ENCODE measurements at places on chromosomes 2 and 18. TPM values are rescaled to one million over a fixed set of nuclear protein-coding genes. Genes with fewer than 3 reads are reported as not detected.

COX5B gene
- total RNA-seq: 175 TPM

SERPINB10 gene
- 2.8 TPM for total RNA-seq

MAL gene
- 92.6 TPM for total RNA-seq

SERPINB7 gene
- not detected for total RNA-seq

NT5DC4 gene
- total RNA-seq: not detected

HNRNPA3 gene
- 148 TPM for total RNA-seq

ALPI gene
- not detected for total RNA-seq

ABCG8 gene
- total RNA-seq: not detected

EVA1A gene
- total RNA-seq: 0.56 TPM

DNA sequence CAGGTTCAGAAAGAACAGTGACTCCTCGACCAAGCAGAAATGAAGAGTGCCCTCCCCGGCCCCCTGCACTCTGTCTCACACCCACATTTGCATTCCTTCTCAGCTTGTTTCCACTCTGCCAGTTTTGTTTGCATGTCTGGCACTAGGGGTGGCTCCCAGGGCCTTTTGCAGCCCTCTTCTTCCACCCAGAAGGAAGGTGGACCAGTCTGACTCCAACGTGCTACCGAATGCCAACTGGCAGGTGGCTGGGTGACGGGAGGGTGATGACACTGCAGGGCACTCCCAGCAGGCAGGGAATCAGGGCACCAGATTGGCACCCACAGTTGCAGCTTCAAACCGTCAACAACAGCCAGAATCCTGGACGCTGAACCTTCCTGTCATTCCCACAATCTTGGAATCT, 371.1 kb downstream of the TXNL1 start:
- no peak for DNase-seq

- no peak for DNase-seq
These were observed 516.9 kb downstream of the ARHGAP15 start for GRCh38 chr2:143645921-143646645.

- no peak for DNase-seq
These were observed 138.6 kb upstream of the ZC3H15 start for GRCh38 chr2:186347472-186347871.

GRCh38 chr2:46852598-46852997, 63.0 kb downstream of the MCFD2 start:
- DNase-seq: no peak

DNA sequence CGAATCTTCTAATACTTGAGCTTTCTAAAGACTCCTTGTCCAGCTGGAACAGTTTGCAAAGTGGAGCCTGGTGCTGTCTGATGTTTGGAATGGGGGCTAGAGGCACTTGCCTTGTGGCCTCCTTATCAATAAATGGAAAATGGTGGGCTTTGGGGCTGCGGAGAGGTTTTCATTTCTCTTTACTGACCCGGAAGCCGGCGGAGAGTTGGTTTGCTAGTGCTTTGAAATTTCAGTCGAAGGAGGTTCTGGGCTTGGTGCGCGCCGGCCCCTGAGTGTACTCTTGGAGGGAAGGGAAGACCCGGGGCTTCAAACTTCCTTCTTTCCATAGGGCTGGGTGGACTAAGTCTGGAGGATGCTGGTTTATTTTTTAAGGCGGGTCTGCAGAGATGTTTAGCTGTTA, 714 bp downstream of the RPIA start:
- peak; percentile 48 for DNase-seq

DNA sequence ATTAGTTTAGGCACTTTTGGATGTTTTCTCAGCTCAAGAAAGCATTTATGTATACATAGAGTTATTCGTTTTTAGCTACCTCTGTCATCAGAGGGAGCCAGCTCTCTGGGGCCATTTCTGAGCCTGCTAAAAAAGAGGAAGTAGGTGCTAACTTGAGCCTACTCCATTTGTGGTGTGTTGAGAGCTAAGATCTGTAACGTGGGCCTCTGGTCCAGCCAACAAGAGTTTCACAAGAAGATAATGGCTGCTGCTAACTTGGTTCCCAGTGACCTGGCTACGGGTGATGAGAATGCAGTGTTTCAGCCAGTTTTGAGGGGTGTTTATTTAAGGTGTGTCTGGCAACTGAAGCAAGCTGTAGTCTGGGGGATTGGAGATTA, 182.5 kb downstream of the PRKCE start:
- no peak for DNase-seq

DNA sequence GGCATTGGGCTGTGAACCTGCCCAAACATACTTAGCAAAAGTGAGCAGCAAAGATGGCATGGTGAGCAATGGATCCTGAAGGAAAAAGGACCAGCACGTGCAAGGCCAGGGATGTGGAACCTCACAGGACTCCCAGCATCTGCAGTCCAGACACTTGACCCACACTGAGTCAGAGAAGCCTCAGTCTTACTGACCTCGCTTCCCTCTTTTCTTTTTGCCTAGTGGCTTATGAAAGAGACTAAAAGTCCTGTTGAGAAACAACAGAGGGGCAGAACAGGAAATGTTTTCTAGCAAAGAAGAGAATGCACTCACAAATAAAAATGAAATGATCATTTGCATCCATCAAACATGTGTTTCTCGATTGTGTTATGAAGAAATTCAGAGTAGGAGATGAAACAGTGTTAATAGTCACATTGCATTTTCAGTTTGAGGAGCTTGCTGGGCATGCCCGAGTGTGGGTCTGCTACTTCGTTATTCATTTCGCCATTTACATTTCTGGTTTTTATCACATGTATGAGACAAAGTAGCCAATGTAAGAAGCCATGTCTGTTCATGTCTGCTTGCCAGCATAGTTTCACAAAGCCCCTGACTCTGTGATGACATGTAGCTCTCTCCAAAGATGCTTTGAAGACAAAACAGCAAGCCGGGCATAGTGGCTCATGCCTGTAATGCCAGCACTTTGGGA, 118.4 kb downstream of the INO80D start:
- DNase-seq: no peak

- no peak for DNase-seq
These were observed 158.9 kb upstream of the GLI2 start for GRCh38 chr2:120576509-120577474.

DNA sequence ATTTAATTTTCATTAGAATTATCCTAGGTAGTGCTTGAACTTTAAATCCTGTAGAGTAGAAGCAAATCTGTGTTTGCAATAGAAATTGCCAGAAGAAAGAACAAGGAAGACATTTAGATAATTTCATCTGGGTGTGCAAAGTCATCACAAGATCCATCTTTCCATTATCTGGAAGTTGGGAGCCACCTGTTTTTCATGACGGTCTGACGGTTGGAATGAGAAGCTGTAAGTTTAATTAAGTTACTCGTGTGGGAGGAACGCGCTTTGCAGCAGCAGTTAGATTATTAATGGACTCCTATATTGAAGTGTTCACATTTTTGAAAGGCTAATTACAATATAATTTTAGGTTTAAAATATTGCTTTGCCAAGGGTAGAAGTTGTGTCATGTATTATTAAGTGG, 69.9 kb upstream of the PARD3B start:
- DNase-seq: no peak

DNA sequence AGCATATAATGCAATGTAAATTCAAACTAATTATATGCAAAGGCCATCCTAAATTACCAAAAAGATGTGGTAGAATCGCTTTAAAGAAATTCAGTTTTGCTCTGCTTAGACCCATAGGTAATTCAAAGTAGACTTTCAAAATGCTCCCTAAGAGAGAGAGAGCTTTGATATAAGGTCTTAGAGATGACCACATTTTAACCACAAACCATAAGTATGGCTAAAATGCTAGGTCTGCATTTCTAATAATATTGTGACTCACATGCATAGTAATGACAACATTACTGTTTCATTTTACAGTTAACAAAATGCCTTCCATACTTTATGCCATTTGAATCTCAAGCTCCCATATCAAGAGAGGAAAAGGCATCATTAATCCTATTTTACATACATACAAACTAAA, 144.5 kb downstream of the RAD51AP2 start:
- no peak for DNase-seq

DNA sequence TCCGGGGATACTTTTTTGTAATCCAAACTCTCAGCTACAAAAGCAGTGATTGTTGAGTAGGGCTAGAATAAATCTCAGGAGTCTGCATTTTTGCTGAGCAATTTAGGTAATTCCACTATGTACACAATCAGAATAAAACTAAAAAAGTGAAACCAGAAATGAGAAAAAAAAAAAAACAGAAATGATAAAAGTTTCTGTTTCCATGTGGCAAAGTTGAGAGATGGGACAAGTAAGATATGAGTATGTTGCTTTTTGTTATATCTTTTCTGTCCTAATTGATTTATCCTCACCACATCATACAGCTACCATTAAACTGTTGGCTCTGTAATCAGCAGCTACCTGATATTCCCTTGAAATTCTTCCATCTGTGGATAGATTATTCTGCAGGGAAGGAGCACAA, 92.7 kb downstream of the VWC2L start:
- no peak for DNase-seq
